ENCODE measurements at places on chromosomes 1 and 21.

DNA sequence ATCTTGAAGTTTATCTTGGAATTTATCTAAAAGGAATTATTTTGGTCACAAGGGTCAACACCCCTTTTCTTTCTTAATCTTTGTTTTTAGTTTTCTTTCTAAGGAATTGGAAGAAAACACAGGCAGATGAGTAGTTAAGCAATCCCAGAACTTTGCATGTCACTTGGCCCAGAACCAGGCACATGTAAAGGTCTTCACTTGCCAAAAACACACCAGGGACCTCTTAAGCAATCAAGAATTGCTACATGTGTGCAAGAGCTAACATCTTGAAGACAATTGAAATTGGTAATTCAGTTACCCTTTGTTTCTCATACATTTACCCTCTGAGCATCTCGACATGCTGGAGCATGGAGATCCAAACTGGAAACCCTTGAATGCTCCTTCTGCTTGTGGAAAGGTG lies 114.2 kb downstream of the ZC3H11B start:
- DNase-seq: no peak

GRCh38 chr1:102174259-102174863 lies 177.6 kb upstream of the OLFM3 start:
- peak; percentile 33 for DNase-seq

DNA sequence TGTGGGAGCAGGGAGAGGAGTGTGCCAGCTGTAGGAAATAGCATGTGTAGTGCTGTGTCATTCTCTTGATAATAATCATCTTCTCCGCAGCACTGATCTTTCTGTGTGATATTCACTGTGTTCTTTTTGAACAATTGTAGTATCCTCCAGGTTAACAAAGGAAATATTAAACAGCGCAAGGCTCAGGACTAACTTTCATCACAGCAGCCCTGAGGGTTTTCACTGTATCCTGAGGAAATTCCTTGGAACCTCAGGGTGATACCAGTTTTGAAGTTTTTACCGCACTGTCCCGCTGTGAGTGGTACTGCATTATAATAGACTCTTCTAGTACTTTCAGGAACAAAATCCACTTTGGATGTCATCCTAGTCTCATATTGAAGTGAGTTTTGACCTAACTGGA lies 228.4 kb upstream of the COA6 start:
- DNase-seq: no peak

- no peak for DNase-seq
Observed at GRCh38 chr1:116987256-116987555, 14.4 kb upstream of the CD101 start.

DNA sequence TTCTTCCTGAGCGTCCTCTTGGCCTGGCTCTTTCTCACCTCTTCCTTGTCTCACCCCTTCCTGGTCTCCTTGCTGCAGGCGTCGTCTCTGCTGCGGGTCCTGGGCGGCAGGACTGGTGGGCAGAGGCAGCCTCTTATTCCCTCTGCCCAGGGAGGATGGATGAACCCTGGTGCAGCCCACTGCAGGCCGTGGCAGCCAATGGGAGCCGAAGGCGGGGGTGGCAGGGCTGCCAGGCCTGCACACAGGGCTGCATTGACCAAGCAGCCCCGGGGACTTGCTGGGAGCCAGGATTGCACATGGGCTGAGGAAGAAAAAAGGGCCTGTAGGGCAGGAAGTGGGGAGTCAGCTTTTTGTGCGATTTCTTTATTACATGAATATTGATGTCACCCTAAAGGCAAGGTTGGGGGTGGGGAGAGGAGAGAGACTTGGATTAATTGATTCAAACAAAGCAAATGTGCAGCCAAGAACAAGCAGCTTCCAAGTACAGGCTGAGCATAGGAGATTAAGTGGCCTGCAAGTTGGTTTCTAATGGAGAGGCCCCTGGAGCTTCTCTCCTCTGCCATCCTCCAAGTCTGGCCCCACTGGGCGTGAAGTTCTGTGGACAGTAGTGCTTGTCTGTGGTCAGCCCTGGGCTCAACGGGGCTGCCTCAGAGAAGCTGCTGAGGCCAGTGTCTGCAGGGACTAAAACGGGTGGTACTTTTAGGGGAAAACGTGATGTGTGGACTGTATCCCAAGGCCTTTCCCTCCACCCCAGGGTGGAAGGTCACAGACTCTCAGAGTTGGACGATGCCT lies at the start of gene S100B:
Gene S100B (minus strand): TSS at position 108 of the 792 bp plus-strand sequence. CDS start 2,667 bp downstream, outside the sequence.
- no peak for DNase-seq

DNA sequence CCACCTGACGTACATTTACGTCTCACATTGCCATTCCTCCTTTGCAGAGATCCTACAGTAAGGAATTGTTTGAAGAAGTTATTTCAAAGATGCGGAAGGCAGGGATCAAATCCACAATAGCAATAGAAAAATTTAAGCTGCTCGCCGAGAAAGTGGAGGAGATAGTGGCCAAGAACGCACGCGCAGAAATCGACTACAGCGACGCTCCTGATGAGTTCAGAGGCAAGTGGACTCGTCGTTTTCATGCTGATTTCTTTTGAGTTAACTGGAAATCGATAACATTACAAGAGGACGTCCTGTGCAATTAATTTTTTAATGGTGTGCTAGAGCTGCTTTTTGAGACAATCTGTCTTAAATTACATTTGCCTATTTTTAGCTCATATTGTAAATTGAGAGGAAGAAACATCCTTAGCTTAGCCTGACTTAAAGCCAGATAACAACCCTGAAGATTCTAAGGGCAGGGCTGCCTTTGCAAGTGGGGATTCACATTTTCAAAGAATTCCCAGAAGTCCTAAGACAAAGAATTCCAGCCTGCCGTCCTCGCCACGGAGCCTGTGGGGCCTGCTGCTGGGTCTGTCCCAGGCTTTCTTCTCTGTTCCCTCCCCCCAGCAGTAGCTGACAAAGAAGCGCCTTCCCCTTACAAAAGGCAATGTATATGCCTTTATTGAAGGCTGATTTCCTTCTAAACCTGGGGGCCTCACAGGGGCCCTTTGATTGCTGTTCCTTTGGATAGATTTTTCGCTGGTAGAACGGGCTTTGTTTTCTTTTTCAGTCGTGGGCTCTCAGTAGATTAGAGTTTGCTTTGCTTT lies 31.6 kb upstream of the KIF1B start:
- no peak for DNase-seq

DNA sequence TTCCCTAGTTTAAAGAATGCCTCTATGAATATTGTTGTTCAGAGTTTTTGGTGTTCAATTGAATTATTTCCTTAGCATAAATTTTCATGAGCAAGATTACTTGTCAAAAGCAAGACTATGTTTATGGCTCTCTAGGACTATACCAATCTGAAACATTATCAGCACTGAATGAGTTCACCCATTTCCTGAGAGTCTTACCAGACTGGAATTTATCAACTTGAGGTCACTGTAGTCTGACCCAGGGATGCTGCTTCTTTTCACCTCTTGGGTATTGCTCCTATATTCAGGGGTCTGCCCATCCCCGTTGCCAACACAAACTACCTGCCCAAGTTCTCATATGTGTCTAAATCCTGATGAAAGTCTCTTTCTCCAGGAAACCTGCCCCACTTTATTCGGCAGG lies 42.6 kb downstream of the OPTC start:
- no peak for DNase-seq

- DNase-seq: peak; percentile 76
Observed at GRCh38 chr1:975896-976683, 5.8 kb downstream of the PERM1 start.

DNA sequence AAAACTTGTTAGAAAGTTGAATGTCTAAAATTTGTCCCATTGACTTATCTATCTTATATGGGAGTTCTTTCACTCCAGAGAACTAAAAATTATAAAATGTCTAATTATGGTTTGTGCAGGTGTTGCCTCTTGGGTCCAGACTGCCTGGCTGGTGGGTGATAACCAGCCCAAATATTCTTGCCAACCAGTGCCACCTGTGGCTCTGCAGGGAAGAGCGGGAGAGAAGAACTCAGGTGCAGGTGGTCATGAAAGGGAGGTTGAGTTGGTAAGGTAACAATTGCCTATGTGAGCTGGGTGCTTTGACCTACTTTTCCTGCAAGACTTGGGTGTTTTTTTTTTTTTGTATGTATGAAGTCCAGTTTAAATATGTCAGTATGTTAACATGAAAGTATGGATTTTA lies 10.2 kb downstream of the RPS6KC1 start:
- no peak for DNase-seq

DNA sequence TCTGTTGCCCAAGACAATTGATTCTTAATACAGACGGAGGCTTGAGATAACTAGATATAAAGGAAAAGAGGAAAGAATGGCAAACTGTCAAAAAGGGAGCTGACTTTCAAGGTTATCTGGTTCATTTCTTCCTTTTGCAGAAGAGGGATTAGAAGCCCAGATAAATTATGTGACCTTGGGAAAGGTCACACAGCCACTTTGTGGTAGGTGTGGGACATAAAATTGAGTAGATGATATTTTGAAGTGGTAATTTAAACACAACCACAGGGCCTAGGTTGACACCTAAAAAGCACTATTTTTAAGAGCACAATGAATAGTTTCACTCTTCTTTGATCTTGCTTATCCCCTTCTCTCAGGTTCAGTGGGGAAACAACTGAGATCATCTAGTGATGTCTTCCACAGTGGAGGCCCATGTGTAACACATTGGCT lies 16.9 kb upstream of the KIAA0040 start:
- DNase-seq: no peak

- peak; percentile 64 for DNase-seq
Observed at GRCh38 chr21:37047079-37047478, 25.8 kb downstream of the PIGP start.

DNA sequence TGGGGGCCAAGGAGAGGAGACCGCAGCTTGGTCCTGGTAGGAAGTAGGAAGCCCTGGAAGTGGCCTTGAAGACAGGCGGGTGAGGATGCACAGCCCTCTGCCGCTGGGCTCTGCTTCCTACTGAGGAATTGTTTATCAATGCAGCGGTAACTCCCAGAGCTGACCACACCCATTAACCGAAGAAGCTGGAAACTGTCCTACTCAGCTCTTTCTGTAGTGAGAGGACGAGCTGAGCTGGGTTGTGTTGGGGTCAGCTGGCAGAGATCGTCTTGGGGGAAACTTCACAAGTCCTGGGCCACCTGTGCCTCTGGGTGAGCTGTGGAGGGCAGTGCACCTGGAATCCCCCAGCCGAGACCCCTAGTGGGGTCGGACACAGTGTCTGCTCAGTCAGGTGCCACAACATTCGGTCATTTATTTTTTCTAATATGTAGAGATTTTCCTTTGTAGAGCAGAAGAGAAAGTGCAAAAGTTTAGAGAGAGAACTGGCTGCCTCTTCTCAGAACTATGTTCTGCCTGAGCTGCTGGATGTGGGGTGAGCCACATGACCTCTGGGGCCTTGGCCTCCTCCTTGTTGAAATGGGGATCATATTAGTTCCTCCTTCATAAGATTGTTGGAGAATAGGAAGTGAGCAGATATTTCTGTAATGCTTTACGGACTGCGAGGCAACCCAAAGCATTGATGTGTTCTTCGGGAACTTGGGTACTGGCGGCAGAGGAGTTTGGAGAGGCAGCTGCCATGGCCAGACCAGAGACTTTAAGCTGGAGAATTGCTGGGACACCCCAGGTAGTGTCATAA lies 3.6 kb downstream of the NECAP2 start:
- DNase-seq: no peak

DNA sequence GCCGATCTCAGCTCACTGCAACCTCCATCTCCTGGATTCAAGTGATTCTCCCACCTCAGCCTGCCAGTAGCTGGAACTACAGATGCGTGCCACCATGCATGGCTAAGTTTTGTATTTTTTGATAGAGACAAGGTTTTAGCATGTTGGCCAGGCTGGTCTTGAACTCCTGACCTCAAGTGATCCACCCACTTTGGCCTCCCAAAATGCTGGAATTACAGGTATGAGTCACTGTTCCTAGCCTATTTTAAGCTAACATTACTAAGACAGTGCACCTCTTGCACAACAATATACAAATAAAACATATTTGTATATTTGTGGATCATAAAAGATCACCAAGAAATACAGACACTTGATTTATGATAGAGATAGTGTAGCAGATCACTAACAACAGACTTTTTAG lies 139.1 kb downstream of the DUSP10 start:
- peak; percentile 66 for DNase-seq

- no peak for DNase-seq
Observed at GRCh38 chr1:158189624-158190023, 8.9 kb downstream of the CD1D start.

DNA sequence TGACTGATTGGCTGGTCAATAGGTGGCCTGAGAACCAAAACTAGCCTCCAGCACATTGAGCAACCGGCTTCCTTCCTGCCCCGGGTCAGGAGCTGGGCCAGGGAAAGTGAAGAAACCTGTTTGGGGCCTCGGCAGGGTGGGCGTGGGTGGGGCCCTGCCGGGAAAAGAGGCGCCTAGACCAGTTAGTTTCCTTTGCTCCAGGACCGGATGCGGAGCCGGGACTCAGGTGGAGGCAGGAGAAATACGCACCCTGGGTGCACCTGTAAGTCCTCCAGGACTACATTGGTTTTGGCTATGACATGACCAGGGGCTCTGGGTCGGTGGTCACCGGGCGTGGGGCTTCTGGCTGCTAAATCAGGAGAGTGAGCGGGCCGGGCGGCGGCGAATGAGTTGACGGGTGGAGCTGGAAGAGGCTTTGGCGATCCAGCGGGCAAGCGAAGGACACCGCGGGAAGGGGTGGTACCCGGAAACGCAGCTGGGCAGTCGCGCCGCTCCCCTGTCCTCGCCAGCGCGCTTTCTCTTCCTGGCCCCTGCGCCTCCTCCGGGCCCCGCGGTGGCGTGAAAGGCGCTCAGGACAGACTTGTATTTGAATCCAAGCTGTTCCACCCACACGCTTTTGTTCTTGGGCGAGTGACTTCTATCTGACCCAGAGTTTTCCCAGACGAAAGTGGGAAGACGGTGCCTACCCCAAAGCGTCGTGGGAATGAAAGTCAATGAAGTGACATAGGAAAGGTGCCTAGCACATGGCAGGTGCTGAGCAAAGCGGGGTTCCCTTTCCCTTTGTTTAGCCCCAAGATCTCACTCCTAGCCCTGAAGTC lies 30.6 kb upstream of the JUN start:
- peak; percentile 74 for DNase-seq

GRCh38 chr1:241640867-241641622 lies 876 bp upstream of the CHML start:
- peak; percentile 65 for DNase-seq

- DNase-seq: no peak
Observed at GRCh38 chr1:33711511-33711910, 152.4 kb upstream of the HMGB4 start.

GRCh38 chr1:54221867-54222484 lies 22.0 kb downstream of the MRPL37 start:
- DNase-seq: no peak

DNA sequence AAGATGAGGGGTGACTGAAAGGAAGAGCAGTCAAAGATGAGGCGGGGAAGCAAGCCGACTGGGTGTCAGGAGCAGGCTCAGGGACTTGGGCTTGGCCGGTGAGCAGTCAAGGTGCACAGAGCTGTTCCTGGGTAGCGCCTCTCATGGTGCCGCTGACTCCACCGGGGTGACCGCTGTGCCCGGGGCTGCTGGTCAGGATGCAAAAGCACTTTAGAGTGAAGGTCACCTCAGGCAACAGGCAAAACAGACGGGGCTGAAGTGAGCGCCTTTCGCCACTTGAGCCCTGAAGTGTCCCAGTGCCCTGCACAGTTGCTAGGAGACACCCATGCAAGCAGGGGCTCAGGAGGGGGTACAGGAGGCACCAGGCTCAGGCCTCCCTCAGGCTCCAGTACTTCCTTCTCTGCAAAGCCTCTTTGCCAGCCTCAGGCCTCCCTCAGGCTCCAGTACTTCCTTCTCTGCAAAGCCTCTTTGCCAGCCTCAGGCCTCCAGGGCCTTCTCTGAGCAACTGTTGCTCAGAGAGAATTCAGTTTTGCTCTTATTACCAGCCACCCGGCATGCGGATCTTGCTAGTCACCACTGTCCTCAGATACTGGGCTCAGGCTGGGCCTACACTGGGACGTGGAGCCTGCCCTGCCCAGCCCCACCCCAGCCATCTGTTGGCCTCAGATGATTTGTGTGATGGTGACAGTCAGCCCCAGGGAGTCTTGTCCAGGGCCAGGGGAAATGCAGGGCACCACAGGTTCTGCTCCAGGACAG lies 99.7 kb upstream of the IRF2BP2 start:
- no peak for DNase-seq
